ENCODE measurements at places on chromosomes 4 and X.

DNA sequence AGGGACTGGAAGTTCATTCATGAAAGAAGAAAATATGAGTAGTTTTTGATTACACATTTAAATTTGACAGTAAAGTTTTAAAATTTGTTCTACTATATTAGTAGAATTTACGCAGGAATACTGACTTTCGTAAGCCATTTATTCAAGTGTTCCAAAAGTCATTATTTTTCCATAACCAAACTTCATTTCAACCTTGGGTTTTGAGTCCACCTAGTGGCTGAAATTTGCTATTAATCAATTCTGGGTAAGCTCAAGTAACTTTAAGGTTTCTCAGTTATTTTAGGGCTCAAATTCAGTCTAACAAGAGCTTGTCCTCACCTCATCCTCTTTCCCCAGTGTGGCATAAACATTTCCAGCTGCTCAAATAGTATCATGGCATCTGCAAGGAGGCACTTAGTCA is 175.4 kb downstream of the SH3BGRL start:
- peak; percentile 62 for DNase-seq

GRCh38 chr4:147583876-147584275 is 33.3 kb upstream of the TMEM184C start:
- peak; percentile 57 for DNase-seq

DNA sequence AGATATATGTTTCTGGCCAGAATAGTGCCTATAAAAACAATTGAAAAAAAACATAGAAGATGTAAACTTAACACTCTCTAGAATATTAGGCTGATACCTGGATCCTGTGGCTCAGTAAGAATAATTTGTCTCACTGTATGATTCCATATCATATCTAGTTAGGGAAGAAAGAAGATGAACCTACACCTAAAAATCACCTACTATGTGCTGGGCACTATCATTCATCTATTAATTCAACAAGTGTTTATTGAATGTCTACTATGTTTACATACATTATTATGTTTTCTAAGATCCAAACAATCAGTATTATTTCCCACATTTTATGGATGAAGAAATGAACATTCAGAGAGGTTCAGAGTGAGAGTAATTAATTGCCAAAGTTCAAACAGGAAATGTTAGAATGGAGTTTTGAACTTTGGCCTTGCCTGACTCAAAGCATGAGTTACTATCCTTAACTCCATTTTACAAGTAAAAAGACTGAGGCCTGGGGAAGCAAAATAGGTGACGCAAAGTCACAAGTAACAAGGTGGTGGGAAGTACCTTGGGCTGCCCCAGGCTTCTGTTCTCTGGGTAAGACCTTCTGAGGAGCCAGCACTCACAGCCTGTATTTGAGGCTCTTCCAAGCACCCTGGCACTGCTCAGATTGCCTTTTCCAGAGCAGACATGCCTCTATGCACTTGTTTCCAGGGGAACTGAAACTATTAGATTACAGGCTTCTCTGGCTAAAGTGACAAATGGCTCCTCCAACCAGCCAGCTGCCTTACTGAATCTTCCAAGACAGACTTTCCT is 111.1 kb upstream of the ACSL4 start:
- peak; percentile 51 for DNase-seq

GRCh38 chr4:87490664-87491369 is 38.4 kb downstream of the SPARCL1 start:
- no peak for DNase-seq

GRCh38 chr4:40196724-40197281 is at the start of gene RHOH:
RHOH (plus strand) TSS chr4:40197031; CDS start chr4:40243387, 46,356 bp downstream.
- DNase-seq, result no peak
